ENCODE measurements at places on chromosomes 7 and 10.

DNA sequence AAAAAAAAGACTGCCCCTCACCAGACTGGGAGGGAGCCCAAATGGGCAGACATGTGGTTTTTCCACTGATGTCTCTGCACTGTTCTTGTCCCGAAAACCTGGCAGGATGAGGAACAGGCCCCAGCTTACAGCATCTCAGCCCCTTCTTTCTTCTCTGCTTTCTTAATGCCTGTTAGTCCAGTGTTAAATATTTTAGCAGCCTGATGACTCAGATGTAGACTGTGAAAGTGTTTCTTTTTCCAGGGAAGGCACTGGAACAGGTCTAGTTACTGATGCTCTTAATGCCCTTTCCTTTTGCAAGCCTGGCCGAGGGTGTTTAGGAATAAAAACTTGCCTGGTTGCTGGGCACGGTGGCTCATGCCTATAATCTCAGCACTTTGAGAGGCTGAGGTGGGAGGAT is 107.7 kb downstream of the TACC2 start:
- no peak for DNase-seq

GRCh38 chr10:22780474-22780885 is 66.1 kb upstream of the PIP4K2A start:
- no peak for DNase-seq

DNA sequence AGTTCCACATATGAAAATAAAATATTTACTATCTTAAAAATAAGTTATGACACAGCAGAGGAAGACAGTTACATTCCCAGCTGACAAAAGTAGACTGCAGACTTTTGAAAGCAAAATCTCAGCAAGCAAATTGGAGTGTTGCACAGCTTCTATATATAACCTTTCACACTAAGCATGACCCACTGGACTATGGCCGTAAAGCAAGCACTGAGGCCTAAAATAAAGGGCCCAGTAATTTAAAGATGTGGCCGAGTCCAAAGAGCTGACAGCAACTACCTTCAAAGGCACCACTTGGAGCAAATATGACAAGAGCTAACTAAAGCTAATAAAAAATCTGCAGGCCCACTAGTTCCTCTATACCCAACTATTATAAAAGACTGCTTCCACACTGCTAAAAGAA is 6.5 kb downstream of the GDI2 start:
- DNase-seq = no peak

DNA sequence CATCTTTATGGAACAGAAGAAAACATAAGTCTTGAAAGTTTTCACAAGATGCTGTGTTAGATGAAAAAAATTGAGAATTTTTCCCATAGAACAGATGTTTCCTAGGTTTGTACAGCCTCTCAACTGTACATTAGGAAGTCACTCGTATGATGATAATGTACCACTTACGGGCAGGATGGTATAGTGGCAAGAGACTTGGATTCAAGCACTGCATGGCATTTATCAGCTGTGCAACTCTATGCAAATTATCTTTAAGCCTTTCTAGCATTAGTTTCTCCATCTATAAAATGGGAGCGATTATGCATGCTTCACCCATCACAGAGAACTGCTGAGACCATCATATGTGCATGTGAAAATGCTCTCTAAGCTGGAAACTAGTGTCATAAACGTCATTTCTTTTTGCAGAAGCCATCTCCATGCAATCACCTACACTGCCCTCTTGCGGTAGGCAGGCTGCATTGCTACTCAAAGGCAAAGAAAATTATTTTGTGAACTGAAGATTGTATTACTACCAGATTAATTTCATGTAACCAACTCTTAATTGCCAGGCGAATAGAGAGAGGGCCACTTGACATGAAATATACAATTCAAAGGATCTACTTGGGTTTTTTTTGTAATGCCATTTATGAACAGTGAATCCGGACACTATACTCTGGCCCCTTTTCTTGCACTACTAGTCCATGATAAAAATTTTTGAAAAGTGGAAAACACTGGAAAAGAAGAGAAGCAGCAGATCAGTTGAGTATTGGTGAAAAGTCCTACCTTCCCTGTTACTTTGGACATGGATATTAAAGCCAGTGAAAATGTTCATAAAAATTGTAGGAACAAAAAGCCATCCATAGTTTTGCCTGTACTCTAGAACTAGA is 102.3 kb downstream of the JAZF1 start:
- peak; percentile 24 for DNase-seq

- DNase-seq = no peak
These were observed 439 bp downstream of the RBP4 start for GRCh38 chr10:93600446-93601145.

DNA sequence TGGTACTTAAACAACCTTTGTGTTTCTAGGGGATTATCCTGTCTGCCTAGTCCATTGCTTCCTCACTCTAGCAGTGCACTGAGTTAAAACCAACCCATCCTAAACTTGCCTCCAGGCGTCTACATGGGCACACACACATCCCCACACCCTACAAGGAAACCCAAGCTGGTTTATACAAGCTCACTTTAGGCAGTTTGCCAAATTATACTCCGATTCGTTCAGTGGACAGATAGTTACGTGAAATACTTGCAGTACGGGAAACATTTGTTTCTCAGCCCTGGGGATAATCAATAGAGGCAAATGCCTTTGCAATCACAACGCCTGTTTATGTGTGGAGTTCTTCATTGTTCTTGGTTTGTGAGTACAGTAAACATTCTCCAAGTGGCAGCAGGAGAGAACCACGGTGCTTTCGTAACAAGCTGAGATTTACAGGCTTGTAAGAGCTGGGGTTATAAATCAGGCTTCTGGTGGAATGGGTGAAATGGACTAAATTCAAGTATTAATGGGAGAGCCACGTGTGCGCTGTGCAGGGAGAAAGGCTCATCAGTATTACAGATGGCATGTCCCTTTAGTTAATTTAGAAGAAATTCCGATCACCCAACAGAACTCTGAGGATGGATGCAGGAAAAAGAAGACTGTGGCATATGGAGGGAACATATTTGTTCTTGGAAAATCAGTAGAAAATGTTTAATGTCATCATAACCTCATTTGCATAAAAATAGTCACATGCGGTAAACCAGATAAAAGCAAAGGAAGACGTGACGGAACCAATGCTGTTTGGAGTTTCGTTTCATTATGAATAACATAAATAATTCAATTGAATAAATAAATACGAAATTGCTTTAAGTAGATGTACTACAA is 217.1 kb downstream of the GALNT17 start:
- DNase-seq = no peak

- DNase-seq = peak; percentile 17
These were observed 45.3 kb upstream of the BAMBI start for GRCh38 chr10:28631896-28632583.

- peak; percentile 58 for DNase-seq
These were observed 8.1 kb downstream of the TASOR2 start for GRCh38 chr10:5692461-5693358.

DNA sequence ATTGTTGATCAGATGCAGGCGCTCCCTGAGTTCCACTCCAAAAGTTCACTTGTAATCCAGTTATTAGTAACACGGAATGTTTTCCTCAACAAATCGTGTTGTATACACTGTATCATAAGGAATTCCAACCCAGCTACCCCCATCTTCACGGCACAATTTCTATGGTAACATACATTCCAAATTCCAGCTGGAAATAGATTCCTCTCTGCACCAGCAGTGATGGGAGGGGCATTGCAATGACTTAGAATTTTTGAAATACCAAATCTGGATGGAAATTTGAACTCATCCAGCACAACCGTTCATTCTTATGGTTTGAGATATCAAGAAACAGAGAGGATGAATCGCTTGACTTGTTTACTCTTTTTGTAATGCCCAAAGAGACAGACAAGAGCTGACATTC is 38.9 kb upstream of the RHEB start:
- DNase-seq = no peak

Data from mammary epithelial cell (primary cell).